ENCODE measurements at places on chromosomes 5 and 9. TPM values are rescaled to one million over a fixed set of nuclear protein-coding genes. Genes with fewer than 3 reads are reported as not detected.

The GDA gene
- 5.0 TPM for total RNA-seq

The ARL14EPL gene
- not detected for total RNA-seq

The SLC27A6 gene
- 2.5 TPM for total RNA-seq

The NPDC1 gene
- total RNA-seq: 60.8 TPM

The KIF3A gene
- 22.5 TPM for total RNA-seq

- DNase-seq: peak; percentile 73
- H3K27ac ChIP-seq: no peak overlapping the region
- no peaks in the 10 kb centered on the region for H3K36me3 ChIP-seq
- peaks cover 9% of the 10 kb centered on the region for H3K4me1 ChIP-seq
- H3K4me3 ChIP-seq: peak overlapping the region; percentile 97
- H3K27me3 ChIP-seq: no peaks in the 10 kb centered on the region
Measured at GRCh38 chr5:14665949-14666348, 1.4 kb downstream of the OTULIN start.

GRCh38 chr9:87535817-87536539, 38.3 kb downstream of the DAPK1 start:
- peaks cover 33% of the 10 kb centered on the region for H3K36me3 ChIP-seq
- no peak overlapping the region for H3K27ac ChIP-seq

GRCh38 chr9:18903450-18903849, 129.6 kb downstream of the SAXO1 start:
- no peaks in the 10 kb centered on the region for H3K27me3 ChIP-seq
- H3K4me1 ChIP-seq: no peaks in the 10 kb centered on the region
- no peak overlapping the region for H3K4me3 ChIP-seq
- no peak overlapping the region for H3K27ac ChIP-seq
- no peak for DNase-seq

- H3K4me1 ChIP-seq: no peaks in the 10 kb centered on the region
- no peak overlapping the region for H3K27ac ChIP-seq
Measured at GRCh38 chr5:61587125-61587524, 255.1 kb downstream of the ZSWIM6 start.

GRCh38 chr9:127123064-127123890, 842 bp upstream of the ANGPTL2 start:
- peak overlapping the region; percentile 83 for H3K27ac ChIP-seq
- H3K27me3 ChIP-seq: no peaks in the 10 kb centered on the region
- peaks cover 18% of the 10 kb centered on the region for H3K4me1 ChIP-seq
- H3K4me3 ChIP-seq: no peak overlapping the region
- DNase-seq: no peak

- no peaks in the 10 kb centered on the region for H3K4me1 ChIP-seq
- no peak overlapping the region for H3K4me3 ChIP-seq
- no peak overlapping the region for H3K27ac ChIP-seq
- no peaks in the 10 kb centered on the region for H3K27me3 ChIP-seq
- H3K36me3 ChIP-seq: peaks cover 66% of the 10 kb centered on the region
- DNase-seq: no peak
Measured at GRCh38 chr9:120436983-120437475, 142.9 kb downstream of the CDK5RAP2 start.

DNA sequence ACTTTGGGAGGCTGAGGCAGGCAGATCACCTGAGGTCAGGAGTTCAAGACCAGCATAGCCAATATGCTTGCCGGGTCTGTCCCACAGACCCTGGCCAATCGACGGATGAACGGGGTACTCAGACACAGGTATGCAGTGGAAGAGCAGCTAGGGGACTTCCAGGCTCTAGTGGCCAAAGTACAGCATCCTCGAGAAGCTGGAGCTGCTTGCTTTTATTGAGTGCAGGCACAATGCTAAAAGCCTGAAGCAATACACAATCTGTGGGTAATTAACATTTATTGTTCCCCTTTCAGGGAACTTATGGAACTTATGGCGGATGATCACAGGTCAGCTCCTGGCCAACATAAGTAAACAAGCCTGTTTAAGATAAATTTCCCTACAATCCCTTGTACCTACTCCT, 32.8 kb upstream of the SEMA4D start:
- H3K4me3 ChIP-seq: no peak overlapping the region
- H3K36me3 ChIP-seq: no peaks in the 10 kb centered on the region
- no peak overlapping the region for H3K27ac ChIP-seq
- no peak for DNase-seq
- H3K4me1 ChIP-seq: no peaks in the 10 kb centered on the region

GRCh38 chr5:136190091-136190720, 2.8 kb downstream of the SMIM32 start:
- H3K36me3 ChIP-seq: peaks cover 29% of the 10 kb centered on the region
- H3K4me3 ChIP-seq: no peak overlapping the region
- H3K4me1 ChIP-seq: no peaks in the 10 kb centered on the region
- peaks cover 57% of the 10 kb centered on the region for H3K27me3 ChIP-seq
- no peak overlapping the region for H3K27ac ChIP-seq

- peaks cover 90% of the 10 kb centered on the region for H3K36me3 ChIP-seq
- no peak for DNase-seq
- H3K27ac ChIP-seq: no peak overlapping the region
Measured at GRCh38 chr5:55347786-55348185, 40.0 kb downstream of the MTREX start.

Data from endodermal cell (in vitro differentiated cells).